ENCODE measurements at places on chromosomes 3 and 15.

DNA sequence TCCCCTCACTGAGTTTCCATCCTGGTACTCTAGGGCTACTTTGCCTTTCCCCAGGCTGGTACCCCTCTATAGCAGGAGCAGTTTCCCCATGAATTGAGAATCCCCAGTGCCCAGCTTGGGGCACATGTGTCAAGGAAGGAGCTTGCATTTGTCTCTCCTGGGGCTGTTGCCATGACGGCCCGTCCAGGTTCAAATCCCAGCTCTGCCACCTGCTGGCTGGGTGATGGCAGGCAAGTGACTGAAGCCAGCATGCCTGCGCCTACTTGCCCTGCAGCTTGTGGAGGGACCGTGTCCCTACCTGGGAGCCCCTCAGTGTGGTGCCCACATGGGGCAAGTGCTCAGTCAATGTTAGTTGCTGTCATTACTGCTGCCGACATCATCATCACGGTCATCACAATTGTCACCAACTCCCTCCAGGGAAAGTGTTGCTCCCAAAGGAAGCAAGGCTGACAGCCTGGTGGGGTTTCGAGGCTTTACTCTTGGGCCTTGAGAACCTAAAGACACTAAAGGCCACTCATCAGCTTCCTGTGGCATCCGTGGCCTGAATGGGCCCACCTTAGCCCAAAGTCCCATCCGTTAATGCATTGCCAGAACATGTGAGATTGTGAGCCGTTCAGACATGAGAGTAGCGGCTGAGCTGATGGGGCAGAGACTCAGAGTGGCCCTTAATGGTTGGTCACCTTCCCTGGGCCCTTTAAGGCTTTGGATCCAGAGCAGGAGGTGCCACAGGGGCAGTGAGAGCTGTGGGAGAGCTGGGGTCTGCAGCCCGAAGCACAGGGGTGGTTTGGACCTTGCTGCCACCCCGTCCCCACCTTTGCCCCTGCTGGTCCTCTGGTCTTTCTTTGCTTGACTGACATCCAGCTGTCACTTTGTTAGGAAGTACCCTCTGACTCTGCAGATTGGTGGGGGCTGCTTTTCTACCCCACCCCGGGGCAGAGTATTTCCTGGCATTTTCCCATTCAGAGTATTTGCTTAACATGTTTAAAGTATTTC, 144.4 kb downstream of the DNAJB8 start:
- DNase-seq = peak; percentile 45

DNA sequence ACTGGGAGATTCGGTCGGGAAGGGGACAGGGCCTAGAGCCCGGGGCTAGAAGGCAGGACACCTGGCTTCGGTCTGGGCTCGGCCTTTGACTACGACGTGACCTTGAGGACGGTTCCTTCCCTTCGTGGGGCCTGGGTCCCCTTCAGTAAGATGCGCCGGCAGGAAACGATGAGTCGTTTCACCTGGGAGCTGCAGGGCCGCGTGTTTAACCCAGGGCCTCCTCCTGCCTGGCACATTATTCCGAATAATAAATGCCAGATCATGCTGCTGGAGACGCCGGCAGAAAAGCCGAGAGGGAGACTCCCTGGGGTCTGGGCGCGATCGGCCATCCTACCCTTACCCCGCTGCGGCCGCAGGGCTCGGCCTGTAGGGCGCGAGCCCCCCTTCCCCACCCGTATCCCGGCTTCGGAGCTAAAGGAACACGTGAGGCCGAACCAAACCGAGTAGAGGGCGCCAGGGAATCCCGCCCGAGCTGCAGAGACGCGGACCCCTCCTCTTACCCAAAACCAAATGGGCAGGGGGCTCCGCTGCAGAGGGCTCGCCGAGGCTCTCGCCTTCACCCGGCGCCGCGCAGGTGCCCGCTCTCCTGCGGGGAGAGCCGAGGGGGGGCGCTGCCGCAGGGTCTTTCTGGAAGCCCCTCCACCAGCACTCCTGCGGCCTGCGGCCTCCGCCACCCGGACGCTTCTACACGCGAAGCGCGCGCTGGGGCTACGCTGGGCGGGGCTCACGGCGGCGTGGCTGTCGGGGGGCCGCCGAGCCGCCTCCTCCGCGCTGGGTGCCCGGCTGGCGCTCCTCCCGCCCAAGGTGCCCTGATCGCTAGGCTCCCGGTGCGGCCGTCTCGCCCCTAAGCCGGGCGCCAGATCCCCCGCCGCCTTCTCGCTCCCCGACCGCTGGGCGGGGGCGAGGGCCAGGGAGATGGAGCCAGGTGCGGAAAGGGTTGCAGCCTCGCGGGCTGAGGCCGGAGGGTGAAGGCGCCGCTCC, at the start of gene BDH1:
TSS of gene BDH1 (minus strand) at position 688 of the 981 bp plus-strand sequence. CDS start 9,525 bp downstream, outside the sequence.
- peak; percentile 74 for DNase-seq

- DNase-seq = no peak
These were observed 44.6 kb downstream of the HACD2 start for GRCh38 chr3:123540285-123540684.

DNA sequence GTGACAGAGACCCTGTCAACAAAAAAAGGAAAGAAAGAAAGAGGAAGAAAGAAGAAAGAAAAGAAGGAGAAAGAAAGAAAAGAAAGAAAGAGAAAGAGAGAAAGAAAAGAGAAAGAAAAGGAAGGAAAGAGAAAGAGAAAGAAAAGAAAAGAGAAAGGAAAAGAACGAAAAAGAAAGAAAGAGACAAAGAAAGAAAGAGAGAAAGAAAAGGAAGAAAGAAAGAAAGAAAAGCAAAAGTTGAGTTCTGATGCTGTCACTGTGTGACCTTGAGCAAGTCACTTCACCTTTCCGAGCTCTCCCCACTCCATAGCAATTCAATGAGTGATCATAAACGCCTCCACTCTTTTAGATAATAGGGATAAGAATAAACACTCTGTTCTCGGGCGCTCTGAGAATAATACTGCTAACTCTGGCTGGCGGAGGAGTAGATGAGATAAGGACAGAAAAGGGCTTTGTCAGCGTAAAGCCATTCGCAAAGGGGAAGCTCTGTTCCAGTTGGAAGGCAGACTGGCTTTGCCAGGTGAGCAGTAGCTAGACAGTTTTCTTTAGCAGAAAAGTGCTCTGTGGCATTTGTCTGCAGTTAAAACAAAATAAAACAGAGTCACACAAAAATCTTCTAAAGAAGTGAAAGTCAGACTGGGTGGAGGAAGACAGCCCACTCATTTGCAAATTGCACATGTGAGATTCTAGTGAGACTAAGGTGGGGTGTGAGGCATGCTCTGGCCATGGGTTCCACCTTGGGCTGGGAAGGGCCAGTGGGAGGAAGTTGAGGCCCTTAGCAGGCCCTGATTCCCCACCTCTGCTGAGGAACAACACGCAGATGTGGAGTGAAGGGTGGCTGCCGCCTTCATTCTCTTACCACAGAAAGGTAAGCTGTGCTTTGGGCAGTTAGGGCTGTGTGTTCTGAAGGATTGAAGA, 9.6 kb upstream of the FLNB start:
- DNase-seq = no peak

DNA sequence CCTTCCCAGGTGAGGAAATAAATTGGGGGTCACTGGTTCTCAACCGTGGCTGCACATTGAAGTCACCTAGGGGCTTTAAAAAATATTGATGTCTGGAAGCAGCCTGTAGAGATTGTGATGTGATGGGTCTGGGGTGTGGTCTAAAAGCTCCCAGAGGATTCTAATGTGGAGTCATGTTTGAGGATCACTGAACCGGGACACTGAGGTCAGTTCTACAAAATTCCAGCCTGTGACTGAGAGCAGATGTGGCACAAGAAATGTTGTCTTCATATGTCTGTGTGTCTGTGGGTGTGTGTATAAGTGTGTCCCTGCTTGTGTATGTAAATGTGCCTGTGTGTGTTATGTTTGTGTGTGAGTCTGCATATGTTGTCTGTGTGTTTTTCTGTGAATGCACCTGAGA, 79.9 kb downstream of the TLE3 start:
- DNase-seq = no peak

GRCh38 chr15:95715116-95715903, 615.2 kb upstream of the NR2F2 start:
- DNase-seq = no peak

DNA sequence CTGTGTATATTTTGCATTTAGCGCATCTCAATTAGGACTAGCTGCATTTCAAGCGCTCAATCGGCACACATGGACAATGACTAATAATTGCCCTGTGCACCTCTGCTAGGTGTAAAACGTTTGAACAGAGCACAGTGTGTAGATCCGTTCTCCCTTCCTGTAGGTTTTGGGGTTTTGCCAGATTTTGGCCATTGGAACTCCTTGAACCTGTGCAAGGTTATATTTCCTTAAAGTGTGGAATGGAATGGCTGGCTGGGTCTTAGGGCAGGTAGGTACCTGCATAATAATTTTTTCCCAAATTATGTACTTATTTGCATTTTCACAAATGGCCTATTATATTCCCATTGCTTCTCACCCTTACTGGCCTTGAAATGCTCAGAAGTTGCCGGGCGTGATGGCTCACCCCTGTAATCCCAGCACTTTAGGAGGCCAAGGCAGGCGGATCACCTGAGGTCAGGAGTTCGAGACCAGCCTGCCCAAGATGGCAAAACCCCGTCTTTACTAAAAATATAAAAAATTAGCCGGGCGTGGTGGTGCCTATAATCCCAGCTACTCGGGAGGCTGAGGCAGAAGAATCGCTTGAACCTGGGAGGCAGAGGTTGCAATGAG, 777 bp downstream of the RNU5B-1 start:
- DNase-seq = peak; percentile 56

GRCh38 chr15:79916502-79917132, 19.8 kb upstream of the MTHFS start:
- no peak for DNase-seq

- no peak for DNase-seq
These were observed 111.2 kb upstream of the RGMA start for GRCh38 chr15:93200081-93200836.

- DNase-seq = no peak
These were observed 245.9 kb upstream of the LMCD1 start for GRCh38 chr3:8255725-8256124.

All from activated CD4-positive, CD25-positive, alpha-beta regulatory T cell treated with anti-CD3 and anti-CD28 coated beads, Interleukin-2, amount 50 U/mL, for 72 hours (primary cell).